ENCODE measurements at places on chromosomes 7 and 10.

GRCh38 chr10:52313256-52313932 is 687 bp upstream of the DKK1 start:
- DNase-seq: no peak

- DNase-seq: no peak
Measured at GRCh38 chr10:75613685-75614504, 182.5 kb downstream of the LRMDA start.

DNA sequence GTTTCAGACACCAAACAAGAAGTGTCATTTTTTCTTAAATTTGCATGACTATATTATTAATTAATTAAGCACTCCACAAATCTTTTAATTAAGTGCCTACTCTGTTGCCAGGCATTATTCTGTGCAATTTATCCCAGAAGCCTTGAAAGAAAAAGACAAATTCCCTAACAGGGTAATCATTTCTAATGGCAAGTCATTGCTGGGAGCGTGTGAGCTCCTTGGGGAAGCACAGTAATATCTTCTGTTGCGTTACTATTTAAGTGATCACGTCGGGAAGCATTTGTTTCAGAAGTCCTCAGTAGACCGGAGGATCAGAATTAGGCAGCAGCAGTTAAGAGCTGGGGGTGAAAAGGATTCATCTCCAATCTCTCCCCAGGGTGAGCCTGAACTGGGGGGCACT is 276.8 kb upstream of the RNF32 start:
- no peak for DNase-seq

DNA sequence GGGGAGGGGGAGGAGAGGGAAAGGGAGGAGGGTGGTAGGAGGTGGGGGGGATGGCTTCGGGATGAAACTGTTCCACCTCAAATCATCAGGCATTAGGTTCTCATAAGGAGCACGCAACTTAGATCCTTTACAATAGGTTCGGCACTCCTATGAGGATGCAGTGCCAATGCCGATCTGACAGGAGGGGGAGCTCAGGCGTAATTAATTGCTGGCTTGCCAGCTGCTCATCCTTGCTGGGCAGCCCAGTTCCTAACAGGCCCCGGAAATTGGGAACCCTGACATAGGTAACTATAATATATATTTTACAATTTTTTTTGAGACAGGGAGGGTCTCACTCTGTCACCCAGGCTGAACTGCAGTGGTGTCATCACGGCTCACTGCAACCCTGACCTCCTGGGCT is 118.8 kb upstream of the SFMBT2 start:
- no peak for DNase-seq

DNA sequence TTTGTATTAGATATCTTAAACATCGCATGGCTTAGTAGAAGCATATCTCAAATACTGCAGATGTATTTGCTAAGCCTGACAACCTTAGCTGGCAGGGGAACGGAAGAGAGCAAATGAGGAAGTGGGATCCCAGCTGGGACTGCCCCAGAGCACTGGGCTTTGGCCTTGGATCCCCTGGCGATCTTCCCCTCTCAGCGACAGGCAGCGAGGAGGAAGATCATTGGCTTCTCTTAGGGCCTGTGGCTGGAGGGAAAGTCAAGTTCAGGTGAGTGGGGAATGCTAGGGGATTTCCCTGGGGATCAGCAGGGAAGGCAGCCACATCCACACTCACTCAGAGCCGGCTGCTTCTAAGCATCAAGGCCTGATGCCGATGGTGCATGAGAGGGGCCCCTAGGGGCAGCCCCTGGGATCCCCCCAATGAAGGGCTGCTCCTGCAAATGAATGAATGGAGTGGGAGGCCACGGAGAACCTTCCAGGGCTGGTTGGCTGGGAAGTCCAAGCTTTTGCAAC is 42.0 kb downstream of the LYZL2 start:
- no peak for DNase-seq

- DNase-seq: no peak
Measured at GRCh38 chr7:144632724-144633123, 203.1 kb downstream of the TPK1 start.

- DNase-seq: no peak
Measured at GRCh38 chr7:42319631-42320030, 82.6 kb upstream of the GLI3 start.

GRCh38 chr7:136234040-136234439 is 256.9 kb upstream of the MTPN start:
- no peak for DNase-seq

GRCh38 chr7:72069263-72069662 is 342.9 kb downstream of the CALN1 start:
- DNase-seq: no peak

DNA sequence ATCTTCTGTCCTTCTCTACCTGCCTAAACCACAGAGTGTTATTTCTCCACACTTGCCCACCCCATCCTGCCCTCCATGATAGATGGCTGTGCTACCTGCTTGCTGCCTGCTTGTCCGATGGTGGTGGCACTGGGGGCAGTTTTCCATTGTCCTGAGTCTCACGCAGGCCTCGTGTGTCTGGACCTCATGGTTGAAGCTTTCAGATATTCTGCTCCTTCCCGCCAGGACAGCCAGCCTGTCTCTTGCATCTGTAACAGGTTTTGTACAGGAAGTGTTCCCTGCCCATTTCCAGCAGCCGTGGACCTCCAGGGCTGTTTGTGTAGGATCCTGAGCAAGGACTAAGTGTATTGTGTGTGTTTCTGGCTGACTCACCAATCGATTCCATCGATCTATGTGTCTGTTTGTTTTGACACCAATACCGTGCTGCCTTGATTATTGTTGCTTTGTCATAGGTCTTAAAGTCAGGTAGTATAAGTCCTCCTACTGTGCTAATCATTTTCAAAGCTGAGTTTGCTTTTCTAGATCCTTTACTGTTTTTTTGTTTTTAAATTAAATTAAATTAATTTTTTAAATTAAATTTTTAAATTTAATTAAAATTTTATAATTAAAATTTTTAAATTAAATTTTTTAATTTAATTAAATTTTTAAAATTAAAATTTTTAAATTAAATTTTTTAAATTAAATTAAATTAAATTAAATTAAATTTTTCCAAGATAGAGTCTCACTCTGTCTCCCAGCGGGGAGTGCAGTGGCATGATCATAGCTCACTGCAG is 8.5 kb downstream of the IL15RA start:
- no peak for DNase-seq

Data from cerebellar nuclear complex (tissue), 1 donor.